AML-193 (cell line): ENCODE measurements at places on chromosomes 5 and 9.

DNA sequence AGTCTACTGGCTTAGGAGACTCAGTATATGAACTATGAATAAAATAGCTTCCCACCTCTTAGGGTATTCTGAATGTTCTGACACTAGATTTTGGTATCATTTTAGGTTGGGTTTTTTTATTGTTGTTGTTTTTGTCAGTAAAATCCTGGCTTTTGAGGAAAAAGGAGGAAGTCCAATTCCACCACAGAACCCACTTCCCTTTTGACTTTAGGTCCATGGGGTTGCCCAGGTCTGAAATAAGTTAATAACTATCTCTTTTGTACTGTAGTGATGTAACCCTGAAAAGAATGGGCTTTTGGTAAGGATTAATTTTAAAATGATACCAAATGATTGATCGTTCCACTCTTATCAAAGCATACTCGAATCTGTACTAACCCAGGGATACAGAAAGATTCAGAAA lies 29.1 kb upstream of the IL12B start:
- peak; percentile 75 for DNase-seq

DNA sequence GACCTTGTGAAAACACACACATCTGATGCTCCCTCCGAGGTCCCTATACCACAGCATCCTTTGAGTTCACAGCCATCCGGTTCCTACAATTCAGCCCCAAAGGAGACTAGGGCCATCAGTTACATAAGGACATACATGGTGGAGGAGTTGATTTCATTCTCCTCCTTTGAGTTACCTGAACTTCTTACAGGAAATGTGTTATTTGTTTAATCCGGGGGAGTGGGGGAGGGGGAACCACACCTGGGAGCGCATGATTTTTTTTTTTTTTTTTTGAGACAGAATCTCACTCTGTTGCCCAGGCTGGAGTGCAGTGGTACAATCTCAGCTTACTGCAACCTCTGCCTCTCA lies 30.7 kb downstream of the SEMA4D start:
- no peak for DNase-seq

DNA sequence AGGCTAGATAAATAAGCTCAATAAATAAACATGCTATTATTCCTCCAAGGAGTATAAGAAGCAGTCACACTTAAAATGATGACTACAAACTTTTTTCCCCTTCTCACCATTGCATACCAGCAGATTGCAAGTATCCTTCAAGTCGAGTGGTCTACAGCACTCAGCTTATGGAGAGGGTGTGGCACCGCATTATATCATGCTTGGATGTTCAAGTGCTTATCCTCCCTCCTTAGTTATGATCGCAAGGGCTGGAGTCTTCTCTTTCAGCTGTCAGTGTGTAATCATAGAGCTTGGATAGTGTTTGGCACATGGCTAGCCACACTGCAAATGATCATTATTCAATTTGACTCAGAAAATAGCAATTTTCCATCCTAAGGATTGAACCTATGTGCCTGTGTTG lies 124.0 kb downstream of the CARTPT start:
- no peak for DNase-seq

- DNase-seq, result no peak
Observed at GRCh38 chr9:72211047-72211446, 61.8 kb downstream of the GDA start.

GRCh38 chr5:176373100-176373818 lies 8.0 kb downstream of the ARL10 start:
- no peak for DNase-seq

DNA sequence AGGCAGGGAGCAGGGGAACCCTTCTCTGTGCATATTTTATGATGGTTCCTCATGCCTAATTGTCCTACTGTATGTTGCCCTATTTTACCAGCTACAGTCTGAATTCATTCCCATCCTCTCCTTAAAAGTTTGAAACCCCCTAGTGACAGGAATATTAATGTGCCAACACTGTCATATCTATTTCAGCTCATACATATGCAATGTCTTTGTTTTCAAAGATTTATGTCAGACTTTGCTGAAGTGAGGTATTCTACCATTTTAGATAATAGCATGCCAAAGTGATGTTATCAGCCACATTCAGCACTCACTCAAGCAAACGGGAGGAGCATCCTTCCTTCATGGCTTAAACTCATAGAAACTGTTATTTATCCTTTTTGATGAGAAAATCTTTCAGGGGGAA lies 696.5 kb downstream of the NR2F1-AS1 start:
- DNase-seq, result no peak

DNA sequence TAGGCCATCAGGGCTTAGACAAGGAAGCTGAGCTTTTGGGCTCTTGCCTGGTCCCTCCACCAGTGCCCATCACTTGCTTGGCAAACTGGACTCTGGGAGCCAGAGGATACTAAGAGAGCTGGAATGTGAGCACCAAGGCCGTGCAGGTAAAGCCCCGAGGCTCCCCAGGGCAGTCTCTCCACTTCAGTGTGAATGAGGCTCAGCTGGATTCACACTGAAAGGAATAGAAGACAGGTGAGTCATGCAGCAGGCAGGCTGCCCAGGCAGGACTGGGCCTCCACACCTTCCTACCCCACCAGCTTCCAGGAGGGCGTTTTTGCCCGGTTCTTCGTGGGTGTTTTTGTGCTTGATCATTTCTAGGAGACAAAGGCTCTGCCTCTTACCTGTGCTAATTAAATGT lies 7.3 kb upstream of the CTSV start:
- DNase-seq, result no peak

- DNase-seq, result no peak
Observed at GRCh38 chr5:173237143-173237874, 2.3 kb upstream of the NKX2-5 start.

DNA sequence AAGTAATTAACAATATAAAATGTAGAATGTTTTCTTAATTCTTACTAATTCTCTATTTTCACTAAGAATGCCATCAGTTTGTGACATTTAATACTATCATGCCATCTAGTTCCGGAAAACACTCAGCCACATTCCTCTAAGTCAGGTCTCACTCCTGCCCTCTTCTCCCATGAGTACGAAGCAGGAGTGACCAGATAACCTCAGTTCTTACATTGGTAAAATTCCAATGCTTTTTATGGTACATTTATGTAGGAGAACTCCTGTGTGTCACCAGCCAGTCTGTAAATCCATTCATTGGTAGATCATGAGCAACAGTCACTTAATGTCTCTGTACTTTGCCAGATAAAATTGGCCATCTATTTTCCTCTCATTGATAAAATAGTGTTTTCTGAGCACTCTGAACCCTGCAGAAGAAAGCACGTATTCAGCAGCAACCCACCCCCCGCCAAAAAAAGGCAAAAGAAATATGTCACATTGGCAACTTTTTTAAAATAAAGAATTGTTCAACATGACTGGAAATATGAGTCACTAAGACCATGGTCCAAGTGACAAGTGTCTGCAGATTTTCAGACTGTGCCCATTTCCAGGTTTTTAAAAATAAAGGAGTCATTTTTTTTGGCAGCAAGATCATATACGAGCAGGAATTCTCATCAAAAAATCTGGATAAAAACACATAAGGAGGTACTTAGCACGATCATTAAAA lies 11.8 kb downstream of the GLIS3 start:
- DNase-seq, result no peak

DNA sequence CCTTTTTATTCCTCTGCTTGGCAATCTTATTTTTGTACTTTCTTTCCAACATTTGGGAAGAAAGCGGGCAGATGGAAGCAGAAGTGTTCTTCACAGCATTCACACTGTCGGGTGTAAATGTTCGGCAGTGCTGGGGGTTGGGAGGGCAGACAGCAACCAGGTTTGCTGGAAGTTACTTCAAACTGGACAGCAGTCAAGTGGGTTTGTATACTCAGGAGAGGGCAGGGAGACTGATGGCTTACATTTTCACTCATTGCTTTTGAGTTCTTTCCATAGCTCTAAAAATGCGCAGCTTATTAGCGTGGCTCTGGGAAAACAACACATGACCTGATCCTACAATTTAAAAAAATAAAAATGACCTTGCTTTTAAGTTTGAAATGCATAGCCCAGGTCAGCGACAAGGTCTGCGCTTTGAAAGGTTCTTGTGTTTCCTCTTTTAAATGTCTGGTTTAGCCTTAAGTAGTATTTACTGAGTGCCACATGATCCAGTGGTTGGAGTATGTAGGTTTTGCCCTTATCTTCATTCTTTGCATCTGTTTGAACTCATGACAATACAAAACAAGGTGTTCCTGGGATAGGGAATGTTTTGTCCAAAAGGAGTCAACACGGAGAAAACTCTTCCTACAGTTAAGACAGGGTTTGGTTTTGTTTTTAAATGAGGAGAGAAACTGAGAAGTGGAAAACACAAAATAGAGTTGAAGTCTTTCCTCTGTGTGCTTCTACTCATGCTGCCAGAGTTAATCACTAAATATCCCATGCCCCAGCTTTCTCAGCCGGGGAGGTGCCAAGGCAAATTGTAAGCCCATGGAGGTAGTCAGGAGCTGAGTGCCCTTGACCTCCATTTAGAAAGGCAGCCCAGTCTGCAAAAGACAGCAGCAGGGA lies 132.7 kb upstream of the DMRT1 start:
- peak; percentile 36 for DNase-seq

- DNase-seq, result no peak
Observed at GRCh38 chr5:126818736-126819135, 41.8 kb downstream of the LMNB1 start.

- no peak for DNase-seq
Observed at GRCh38 chr9:77893706-77894105, 137.9 kb downstream of the GNAQ start.

- DNase-seq, result no peak
Observed at GRCh38 chr9:61671276-61671973, 481.6 kb downstream of the SPATA31A7 start.

GRCh38 chr9:109926421-109926869 lies 146.4 kb downstream of the PALM2AKAP2 start:
- DNase-seq, result no peak

GRCh38 chr9:68844631-68845612 lies 139.9 kb downstream of the PIP5K1B start:
- peak; percentile 58 for DNase-seq
